ENCODE measurements at places on chromosomes 7 and 10.

- no peak for DNase-seq
Measured at GRCh38 chr7:29335188-29336083, 140.9 kb downstream of the CHN2 start.

DNA sequence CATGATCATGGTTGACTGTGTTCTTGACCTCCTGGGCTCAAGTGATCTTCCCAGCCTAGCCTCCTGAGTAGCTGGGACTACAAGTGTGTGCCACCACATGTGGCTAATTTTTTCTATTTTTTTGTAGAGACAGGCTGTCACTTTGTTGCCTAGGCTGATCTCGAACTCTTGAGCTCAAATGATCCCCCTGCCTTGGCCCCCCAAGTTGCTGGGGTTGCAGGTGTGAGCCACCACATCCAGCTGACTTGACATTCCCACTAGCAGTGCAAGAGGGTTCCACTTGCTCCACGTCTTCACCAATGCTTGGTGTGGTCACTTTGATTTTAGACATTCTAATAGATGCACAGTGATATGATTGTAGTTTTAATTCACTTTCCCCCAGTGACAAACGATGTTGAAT lies 25.1 kb downstream of the CYP26A1 start:
- no peak for DNase-seq

DNA sequence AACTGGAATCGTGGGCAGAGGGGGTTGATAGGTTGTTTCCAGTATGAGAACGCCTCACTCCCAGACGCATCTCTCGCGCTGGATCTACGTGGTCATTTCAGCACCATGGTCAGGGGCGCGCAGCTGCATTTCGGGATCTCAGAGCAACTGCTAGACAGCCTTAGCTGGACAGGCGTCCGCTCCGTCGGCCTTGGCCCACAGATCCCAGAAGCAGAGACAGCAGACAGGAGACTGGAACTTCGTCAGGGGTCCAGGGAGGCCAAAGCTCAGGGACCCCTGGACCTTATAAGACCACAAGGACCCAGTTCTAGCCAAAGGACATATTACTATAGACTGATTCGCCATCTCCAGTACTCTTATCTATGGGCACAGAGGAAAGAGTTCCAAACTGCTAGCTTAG lies 5.3 kb downstream of the NEUROG3 start:
- DNase-seq: no peak

- no peak for DNase-seq
Measured at GRCh38 chr7:28793381-28794085, 164.6 kb downstream of the TRIL start.

GRCh38 chr10:98006266-98006665 lies 24.2 kb downstream of the CRTAC1 start:
- no peak for DNase-seq

DNA sequence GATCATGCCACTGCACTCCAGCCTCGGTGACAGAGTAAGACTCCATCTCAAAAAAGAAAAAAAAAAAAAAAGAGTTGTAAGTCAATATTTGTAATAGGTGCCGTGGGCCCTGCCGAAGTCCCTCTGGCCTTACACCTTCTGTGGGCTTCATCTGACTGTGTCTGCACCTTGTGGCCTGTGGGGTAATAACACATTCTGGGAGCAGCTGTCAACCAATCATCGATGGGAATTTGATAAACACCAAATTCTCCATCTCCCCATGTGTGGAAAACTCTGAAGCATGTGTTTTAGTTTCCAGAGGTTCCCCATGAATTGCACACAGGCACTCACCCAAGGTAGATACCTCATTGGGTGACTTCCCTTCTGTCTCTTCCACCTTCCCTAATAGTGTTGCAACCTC lies 10.8 kb downstream of the ZNF394 start:
- DNase-seq: no peak

DNA sequence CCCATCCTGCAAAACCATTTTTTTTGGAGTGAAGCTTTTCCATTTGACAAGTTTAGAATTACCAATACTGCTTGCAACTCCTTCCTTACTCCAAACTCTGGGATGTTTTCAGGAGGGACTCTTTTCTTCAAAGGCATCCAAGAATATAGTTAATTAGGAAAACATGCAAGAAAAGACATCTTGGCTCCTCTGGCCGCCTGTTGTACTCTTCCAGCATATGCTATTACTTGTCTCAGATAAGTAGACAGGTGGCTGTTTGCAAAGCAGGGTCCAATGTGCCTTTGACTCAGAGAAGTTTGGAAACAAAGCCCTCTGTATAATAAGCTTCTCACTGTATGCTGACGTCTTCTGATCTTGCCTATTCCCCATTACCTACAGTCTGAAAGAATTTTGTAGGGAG lies 746.5 kb downstream of the AUTS2 start:
- DNase-seq: no peak

- DNase-seq: no peak
Measured at GRCh38 chr7:124101173-124101768, 68.4 kb upstream of the TMEM229A start.

DNA sequence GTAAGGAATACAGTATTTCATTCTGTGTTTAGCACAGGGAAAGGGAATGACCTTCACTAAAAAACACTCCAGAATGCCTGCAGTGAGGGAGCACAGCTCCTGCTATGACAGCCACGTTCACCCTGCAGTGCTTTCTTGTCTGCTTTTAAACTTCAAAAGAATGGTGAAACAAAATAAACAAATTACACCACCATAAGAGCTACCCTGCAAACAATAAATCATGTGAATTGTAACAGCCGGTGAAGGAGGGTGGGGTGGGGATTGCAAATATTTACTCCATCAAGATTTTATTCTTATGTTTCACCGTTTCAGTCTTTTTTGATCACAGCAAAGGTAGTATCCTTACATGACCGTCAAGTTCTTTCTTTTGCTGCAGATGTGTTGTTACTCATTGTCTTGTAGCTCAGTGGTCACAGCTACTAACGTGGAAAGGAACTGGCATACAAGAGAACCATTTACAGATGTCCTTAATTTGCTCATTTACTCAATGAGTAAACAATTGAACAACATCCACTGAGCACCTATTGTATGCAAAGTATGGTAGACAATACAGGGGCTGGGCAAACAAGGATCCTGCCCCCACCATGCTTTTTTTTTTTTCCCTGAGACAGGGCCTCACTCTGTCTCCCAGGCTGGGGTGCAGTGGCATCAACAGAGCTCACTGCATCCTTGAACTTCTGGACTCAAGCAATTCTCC lies 4.1 kb upstream of the CHN2 start:
- DNase-seq: no peak

DNA sequence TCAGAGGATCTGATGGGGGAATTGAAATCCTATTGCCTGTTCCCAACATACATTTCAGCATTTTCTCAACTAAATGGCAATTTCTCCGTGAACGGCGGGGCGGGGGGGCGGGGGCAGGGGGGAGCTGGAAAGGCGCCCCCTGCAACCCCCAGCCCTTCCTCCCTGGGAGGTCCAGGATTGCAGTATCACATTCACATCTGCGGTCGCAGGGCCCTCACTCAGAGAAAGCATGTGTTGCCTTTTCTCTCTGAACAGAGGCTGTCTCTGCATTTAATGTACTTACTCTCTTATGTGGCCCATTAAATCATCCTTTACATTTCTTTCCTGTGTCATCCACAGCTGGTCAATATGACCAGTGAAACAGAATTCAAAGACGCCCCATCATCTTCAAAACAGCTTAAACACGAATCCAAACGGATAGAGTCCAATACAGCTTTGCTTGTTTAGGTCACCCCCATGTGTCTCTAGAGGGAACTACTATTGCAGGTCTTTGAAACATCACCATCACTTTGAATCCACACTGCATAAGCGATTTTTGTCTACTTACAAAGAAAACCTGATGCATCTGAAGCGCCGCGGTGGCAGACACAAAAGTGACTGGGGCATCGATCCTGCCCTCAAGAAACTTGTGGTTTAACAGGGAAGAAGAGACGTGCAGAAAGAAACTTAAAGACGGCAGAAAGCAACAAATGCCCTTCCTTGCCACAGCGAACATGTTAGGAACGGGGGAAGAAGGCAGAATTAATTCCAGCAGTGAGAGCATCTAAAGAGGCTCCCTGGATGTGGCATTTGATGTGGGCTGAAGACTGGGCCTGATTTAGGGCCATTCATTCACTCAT lies 17.0 kb upstream of the ECHDC3 start:
- no peak for DNase-seq

GRCh38 chr7:139702313-139702731 lies 75.5 kb downstream of the HIPK2 start:
- no peak for DNase-seq

GRCh38 chr10:128203028-128203427 lies 76.8 kb upstream of the MKI67 start:
- no peak for DNase-seq

Data from stimulated activated CD8-positive, alpha-beta memory T cell treated with anti-CD3 and anti-CD28 coated beads, Interleukin-15, amount 100 ng/mL, for 48 hours (primary cell).